ENCODE measurements at places on chromosomes 5 and 9. TPM values are rescaled to one million over a fixed set of nuclear protein-coding genes. Genes with fewer than 3 reads are reported as not detected.

GRXCR2 gene
- not detected for total RNA-seq

CRHBP gene
- total RNA-seq = not detected

NEK6 gene
- 10.4 TPM for total RNA-seq

SIMC1 gene
- 8.2 TPM for total RNA-seq

SH3PXD2B gene
- 50.1 TPM for total RNA-seq

TMC1 gene
- 0.54 TPM for total RNA-seq

TRMT10B gene
- total RNA-seq = 3.1 TPM

SPRY4 gene
- total RNA-seq = 177 TPM

ECSCR gene
- 2.2 TPM for total RNA-seq

TMEM8B gene
- total RNA-seq = 7.5 TPM

C5orf58 gene
- not detected for total RNA-seq

RELL2 gene
- total RNA-seq = 30.6 TPM

TRPM6 gene
- 0.47 TPM for total RNA-seq

ADAM19 gene
- 13.3 TPM for total RNA-seq

DIPK1B gene
- 60.0 TPM for total RNA-seq

SUSD3 gene
- total RNA-seq = 13.5 TPM

TBC1D13 gene
- total RNA-seq = 19.1 TPM

SPATA31D4 gene
- not detected for total RNA-seq

CSF1R gene
- not detected for total RNA-seq

KLHL9 gene
- 22.1 TPM for total RNA-seq

QRFP gene
- not detected for total RNA-seq

DMRTA1 gene
- total RNA-seq = 6.9 TPM

EDIL3 gene
- total RNA-seq = 59.9 TPM

PROB1 gene
- total RNA-seq = 2.7 TPM

ENTREP1 gene
- total RNA-seq = 11.6 TPM

LCN1 gene
- total RNA-seq = not detected

MYMK gene
- not detected for total RNA-seq

Measured in GM23338 (cell line).